ENCODE measurements at places on chromosomes 12 and 14.

GRCh38 chr12:124680863-124681778 is 113.7 kb upstream of the NCOR2 start:
- no peak for DNase-seq

GRCh38 chr14:76090616-76091391 is 60.9 kb upstream of the GPATCH2L start:
- DNase-seq, result no peak

DNA sequence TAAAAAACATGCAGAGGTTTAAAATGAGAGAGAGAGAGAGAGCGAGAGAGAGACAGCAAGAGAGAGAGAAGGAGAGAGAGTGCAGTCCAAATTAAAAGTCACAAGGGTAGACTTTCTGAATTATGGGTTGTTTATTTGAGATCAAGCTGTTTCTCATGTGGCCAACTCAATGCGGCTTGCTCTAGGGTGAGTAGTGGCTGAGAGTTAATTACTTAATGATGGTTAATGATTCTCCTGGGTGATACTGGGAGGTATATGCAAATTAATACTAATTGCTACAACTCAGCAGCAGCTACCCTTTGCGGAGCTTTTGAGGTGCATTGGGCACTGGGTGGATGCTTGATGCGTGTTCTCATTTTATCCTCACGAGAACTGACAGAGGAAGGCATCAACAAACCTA is 122.1 kb upstream of the NOS1 start:
- no peak for DNase-seq

- no peak for DNase-seq
These were observed 1.2 kb upstream of the WDR20 start for GRCh38 chr14:102138535-102138934.

GRCh38 chr14:23437133-23438100 is 2.0 kb upstream of the MYH7 start:
- DNase-seq, result no peak

- no peak for DNase-seq
These were observed 79.4 kb downstream of the TMTC2 start for GRCh38 chr12:82765971-82766705.

- DNase-seq, result peak; percentile 16
These were observed 14.0 kb upstream of the CRADD start for GRCh38 chr12:93663006-93663728.

DNA sequence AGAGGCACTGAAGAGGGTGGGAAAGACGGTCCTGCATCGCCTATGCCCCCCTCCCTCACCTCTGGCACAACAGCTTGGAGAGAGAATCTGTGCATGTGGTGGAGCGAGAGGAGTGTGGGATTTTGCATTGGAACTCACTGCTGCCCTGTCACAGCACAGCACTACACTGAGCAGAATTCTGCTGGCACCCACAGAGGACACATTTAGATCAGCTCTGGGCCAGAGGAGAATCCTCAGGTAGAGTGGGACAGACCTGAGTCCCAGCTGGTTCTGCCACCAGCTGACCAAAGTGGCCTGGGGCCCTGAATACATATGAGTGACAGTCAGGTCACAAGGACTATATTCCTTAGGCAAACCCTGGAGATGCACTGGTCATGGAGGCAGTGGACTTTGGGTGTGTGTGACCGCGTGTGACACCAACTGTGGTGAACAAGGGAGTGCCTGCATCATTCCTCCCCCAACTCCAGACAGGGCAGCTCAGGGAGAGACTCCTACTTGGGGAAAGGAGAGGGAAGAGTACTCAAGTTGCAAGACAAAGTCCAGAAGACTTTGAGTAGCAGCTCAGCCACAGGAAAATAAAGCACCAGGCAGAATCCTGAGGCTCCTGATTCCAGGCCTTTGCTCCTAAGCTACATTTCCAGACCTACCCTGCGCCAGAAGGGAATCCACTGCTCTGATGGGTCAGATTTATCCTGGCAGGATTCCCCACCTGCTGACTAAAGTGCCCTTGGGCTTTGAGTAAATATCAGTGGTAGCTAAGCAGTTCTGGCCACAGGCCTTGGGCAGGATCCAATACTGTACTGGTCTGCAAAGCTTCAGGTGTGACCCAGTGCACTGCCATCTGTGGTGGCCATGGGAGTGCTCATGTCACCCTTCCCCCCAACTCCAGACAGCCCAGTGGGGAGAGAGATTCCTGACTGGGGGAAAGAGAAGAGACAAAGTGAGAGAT is 10.6 kb upstream of the ACOT1 start:
- DNase-seq, result peak; percentile 5

GRCh38 chr14:47590767-47591495 is 84.5 kb downstream of the MDGA2 start:
- DNase-seq, result no peak

DNA sequence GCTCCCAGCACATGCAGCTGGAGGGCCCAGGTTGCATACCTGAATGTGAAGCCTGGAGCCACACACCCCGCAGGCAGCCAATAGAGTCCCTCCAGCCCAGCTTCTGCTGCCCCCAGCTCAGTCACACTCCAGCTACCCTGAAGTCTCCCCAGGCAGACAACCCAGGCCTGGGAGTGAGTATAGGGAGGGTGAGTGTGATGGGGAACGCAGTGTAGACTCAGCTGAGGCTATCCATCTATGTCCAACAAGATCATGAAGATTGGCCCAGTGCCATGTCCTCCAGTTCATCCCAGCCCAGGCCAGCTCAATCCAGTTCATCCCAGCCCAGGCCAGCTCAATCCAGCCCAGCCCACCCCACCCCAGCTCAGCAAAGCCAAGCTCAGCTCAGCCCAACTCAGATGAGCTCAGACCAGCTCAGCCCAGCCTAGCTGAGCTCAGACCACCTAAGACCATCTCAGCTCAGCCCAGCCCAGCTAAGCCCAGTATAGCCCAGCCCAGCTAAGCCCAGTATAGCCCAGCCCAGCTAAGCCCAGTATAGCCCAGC is 330.4 kb downstream of the TMEM121 start:
- no peak for DNase-seq

- DNase-seq, result no peak
These were observed 1.7 kb upstream of the NUAK1 start for GRCh38 chr12:106140223-106140986.

GRCh38 chr14:32312010-32312331 is 17.1 kb upstream of the AKAP6 start:
- DNase-seq, result no peak

GRCh38 chr14:72418806-72419205 is 475.1 kb downstream of the DPF3 start:
- DNase-seq, result no peak

DNA sequence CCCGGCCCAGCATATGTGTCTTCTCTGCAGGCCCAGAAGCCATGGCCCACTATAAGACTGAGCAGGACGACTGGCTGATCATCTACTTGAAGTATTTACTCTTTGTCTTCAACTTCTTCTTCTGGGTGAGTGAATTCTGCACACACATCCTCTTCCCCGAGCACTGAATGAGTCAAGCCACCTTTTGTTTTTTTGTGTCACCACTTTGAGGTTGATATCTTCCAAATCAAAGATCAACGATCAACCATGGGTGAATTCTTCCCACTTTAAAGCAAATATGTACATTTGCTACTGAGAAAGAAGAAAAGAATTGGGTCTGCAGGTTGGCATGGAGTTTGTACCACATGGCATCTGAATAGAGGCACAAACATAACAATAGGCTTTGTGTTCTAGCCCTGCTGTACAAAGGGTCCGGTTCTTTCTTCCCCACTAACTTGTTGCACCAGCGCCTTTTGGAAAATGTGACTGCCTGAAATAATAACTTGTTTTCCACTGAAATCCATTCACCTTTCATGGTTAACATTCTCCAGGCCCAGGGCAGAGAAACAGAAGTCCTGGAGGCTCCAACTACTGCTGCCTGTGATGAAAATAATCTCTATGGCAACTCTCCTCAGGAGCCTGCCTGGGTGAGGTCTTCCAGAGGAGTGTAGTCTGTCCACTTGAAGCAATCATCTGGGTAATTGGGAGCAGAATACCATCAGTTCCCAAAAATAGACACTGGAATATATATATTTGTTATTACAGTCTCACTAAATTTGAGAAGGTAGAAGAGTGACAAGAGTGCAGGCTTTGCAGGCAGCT is 27.6 kb downstream of the TSPAN11 start:
- DNase-seq, result no peak

- DNase-seq, result no peak
These were observed 477.1 kb downstream of the SLC16A7 start for GRCh38 chr12:60072911-60073310.

DNA sequence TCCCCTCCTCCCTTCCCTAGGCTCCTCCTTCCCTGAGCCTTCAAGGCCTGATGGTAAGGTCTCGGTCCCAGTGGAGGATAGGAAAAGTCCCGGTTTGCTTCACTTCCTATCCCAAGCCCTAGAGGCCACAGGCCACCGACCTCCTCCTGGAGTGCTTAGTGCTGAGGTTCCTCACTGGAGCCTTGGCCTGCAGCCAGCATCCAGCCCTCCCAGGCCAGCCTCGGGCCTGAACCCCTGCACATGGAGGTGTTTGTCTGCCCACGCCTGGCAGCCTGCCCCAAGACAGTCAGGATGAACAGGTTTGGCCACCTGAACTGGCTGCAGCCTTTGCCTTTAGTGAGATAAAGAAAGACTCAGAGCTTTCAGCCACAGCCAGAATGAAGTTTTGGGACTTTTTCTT is 15.8 kb upstream of the KRT7 start:
- no peak for DNase-seq

- DNase-seq, result no peak
These were observed 51.8 kb downstream of the MSRB3 start for GRCh38 chr12:65330331-65330730.

- no peak for DNase-seq
These were observed 899 bp upstream of the KCNH3 start for GRCh38 chr12:49537752-49538509.

- DNase-seq, result peak; percentile 72
These were observed 8.8 kb downstream of the KRT80 start for GRCh38 chr12:52182898-52183543.

DNA sequence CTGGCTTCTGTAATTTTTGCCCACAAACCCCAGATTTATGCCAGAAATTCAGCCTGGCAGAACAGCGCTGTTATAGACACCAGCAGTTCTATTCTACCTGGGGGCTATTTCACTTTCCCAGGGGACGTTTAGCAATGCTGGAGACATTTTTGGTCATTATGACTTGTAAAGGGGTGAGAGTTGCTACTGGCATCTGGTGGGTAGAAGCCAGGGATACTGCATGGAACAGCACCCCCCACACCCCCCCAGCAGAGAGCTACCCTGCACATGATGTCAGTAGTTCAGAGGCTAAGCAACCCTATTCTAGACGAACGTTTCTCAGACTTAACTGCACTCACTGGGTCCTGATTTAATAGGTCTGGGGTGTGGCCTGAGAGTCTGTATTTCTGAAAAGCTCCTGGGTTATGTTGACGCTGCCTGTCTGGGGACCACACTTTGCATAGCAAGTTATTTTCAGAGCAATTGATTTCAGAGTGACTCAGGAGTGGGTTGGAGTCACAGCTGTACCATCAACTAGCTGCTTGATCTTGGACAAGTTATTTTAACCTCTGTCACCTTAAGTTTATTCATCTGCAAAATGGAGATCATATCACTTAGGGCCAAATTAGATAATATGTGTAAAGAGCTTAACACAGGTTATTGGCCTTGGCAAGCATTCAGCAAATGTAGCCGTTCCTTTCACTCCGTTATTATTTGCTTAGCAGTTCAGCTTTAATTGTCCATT is 48.5 kb downstream of the CHST11 start:
- no peak for DNase-seq

- DNase-seq, result no peak
These were observed 52.2 kb upstream of the ANP32D start for GRCh38 chr12:48420039-48420775.

DNA sequence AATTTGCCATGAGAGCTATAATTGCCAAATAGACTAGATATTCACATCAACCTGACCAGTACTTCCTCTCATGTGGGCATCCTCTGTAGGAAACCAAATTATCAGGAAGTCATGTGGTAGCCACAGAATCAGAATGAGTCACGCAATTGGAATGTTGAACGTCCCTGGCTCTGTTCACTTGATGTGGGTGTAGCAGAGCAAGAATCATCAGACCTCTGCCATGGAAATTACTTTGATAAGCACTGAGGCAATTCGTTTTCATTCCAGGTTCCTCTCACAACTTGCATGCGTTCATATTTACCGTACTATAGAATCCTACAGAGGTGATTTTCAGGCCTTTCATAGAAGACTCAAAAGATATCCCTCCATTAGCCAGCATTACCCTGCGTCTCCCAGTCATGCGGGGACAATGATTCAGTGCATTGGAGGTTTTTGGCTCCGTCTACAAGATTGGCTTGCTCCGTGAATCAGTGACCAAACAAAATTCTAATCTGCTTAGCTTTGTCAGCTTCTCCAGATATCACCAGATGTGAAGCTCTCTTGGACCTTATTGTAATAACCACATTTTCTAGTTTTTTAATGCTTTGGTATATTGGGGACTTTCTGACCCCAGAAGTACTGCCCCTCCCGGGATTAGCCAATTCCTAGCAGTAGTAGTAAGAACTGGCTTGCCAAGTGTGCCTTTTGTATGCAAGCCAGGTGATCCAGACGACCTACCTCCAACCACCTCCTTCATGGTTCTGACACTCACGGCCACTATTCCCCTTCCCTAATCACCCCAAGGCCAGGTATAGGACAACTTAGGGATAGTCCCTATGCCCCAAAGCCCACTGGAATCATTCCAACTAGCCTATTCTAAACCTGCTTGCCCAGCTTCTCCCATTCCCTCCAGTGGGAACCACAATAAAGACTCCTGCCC is 133.4 kb downstream of the KICS2 start:
- DNase-seq, result peak; percentile 52

DNA sequence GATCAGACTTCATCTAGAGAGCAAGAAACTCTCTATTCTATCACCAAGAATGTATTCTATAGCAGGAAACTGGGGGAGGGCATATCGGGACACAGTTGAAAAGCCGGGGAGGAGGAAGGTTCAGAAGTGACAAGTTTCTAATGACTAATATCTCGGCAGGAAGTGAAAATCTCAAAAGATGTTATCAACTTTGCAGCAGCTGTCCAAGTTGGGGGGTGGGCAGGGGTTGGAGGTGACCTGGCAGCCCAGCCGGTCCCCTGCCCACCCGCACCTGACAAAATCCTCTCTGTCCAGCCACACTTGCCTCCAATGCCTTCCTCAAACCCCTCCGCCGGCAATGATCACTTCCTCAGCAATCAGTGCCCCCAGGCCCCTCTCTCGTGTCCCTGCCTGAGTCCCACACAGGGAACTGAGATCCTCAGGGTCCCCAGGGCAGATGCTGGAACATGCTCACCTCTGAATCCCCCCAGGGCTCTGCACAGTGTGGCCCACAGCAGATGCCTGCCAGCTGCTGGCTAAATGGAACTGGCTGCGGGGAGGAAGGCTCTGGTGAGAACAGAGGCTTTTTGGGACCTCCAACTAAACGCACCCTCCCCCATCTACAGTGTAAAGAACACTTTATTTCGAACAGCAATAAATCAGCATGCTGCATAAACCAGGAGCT is 43.9 kb downstream of the CCDC88C start:
- no peak for DNase-seq

- DNase-seq, result no peak
These were observed 22.5 kb downstream of the RECQL start for GRCh38 chr12:21478756-21479455.

DNA sequence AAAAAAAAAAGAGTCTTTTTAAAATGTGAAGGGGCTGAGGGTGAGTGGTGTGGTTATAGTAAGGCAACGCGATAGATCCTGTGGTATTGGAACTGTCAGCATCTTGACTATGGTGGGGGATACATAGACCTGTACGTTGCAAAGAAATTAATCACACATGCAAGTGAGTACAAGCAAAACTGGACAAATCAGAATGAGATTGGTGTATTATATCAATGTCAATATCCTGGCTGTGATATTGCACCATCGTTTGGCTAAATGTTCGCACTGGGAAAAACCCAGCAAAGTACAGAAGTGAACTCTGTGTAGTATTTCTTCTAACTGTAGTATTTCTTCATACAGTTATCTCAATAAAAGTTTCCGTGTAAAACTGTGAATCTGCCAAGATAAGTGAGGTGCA is 67.9 kb downstream of the GCH1 start:
- no peak for DNase-seq

- DNase-seq, result no peak
These were observed 34.3 kb upstream of the LTA4H start for GRCh38 chr12:96069511-96070231.
